ENCODE measurements at places on chromosomes 1 and 21.

DNA sequence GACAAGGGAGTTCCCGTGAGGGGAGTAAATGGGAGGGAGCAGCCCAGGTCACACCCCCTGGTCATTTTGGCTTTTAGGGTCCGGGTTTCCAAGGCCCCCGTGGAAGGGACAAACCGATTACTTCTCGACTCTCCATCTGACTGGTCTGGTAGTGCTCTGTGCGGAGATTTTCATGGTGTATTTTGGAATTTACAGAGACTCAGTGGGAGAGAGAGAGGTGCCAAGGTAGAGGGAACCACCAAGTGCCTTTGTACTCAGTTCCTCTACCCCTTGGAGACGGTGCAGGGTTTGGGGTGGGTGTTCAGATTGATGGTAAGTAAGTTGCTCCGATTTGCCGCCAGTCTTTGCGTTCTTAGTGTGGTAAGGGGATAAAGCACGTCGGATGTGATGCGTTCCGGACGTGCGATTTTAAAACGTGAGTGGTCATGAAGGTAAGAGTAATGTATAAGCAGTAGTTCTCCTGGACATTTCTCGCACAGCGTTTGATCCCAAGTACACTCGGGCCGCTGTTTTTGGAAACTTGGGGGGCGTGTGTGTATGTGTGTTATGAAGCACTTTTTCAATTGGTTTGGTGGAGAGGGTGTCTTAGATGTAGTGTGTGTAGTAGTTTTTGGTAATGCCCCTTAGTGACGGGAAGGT is 682 bp downstream of the SUCO start:
- no peak for DNase-seq

DNA sequence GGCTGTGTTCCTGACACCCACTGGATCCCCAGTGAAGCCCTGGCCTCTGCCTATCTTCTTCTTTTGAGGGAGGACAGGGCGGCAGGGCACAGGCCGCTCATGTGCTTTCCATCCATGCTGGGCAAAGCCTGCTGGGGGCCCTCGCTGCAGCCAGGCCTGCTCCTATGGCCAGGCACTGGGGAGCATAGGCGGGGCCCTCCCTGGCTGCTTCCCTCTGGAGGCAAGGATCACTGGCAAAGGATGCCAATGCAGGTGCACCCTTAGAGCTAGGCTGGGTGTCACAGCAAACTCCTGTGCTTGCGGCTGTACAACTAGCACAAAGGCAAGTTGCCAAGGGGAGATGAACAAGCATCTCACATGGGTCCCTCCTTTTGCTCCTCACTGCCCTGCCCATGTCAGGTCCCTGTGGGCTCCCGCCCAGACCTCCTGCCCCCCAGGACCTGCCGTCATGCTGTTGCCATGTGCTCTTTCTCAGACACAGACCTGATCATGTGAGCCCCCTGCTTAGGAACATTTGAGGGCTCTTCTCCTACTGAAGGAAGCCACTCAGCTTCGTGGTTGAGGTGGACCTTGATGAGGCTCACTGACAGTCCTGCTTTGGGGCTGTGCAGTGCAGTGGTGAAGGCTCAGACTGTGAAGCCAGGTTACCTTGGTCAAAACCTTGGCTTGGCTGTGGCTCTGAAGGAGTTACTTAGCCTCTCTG is 393.6 kb downstream of the PTPRU start:
- peak; percentile 31 for DNase-seq

GRCh38 chr1:111615870-111616715 is 3.5 kb upstream of the RAP1A start:
- DNase-seq = no peak

DNA sequence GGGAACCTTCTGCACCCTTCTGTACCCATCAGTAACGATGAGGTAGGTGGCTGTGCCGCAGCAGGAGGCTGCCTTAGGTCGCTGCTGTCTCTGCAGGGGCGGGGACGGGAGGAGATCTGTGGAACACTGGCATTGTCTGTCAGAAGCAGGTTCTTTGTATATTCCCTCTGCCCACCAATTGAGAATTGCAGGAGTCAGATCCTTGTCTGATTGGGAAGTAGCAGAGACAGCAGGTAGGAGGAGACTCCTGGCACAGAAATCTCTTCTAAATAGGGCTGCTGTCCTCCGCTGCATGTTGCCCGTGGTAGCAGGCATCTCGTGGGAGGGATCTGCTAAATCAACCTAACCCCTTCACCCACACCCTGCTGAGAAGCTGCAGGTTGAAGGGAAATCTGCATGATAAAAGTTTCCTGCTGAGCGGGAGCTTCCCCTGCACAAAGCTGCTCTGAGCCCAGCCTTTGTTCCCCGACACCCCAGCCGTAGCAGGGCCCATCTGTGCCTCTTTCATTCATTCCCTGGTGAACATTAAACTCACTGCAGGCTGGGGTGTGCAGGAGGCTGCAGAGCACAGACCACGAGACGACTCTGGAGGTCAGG is 15.9 kb downstream of the SARS1 start:
- DNase-seq = no peak

GRCh38 chr1:75785320-75785982 is 605 bp upstream of the RABGGTB start:
- no peak for DNase-seq

DNA sequence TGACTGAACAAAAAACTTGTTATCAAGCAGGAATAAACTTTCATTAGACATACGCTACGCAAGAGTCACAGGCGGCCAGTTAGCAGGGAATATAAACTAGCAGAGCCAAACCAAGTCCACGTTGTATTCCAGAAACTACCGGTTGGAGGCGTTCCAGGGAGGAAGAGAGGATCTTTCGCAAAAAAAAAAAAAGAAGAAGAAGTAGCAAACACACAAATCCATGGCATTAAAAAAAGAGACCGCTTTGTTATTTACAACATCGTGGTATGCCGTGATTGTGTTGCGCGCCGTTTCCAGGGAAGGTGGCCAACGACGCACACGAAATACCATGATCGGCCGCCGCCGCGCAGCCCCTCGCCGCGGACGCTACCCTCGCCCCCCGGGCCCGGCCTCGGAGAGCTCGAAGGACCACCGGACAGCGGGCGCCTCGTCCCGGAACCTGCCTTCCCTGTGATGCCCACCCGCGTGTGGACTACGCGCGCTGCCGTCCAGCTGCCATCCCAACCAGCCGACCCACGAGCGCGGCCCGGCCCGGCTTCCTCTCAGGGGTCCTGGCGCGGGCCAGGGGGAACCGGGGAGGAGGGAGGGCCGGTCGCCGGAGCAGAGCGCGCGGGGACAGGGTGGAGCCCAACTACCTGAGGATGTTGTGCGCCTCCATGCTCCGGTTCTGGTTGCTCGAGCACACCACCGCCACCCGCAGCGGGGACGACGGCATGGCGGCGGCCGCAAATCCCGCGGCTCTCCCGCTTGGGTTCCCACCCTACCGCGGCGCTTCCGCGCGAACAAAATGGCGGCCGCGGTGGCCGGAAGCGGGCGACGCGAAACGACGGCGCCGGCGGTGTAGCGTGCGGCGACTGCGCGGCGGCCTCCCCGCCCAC is 581 bp downstream of the SSU72 start:
- DNase-seq = peak; percentile 90

- DNase-seq = no peak
Measured at GRCh38 chr1:55472784-55473183, 257.6 kb upstream of the USP24 start.

- DNase-seq = no peak
Measured at GRCh38 chr21:27719226-27719625, 752.3 kb upstream of the ADAMTS5 start.

DNA sequence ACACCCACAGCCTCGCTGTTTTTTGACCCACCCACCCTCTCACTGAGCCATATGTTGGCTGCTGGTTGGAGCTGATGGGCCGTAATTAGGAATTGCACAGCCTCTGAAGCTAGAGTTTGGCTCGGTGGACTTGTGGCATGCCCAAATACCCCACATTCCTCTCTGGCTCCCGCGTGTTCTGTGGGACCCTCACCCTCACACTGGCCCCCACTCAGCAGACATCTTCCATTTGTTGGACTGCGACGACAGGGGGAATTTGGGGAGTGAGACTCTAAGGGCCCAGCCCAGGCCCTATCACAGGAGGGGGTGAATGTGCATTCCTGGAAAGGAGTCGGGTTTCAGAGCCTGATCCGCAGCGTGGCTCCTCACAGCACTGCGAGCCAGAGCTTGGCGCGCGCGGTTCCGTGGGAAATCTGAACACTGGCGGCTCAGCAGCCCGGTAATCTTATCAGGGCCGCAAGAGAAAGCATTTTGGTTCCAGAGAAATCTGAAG is 5.2 kb downstream of the RCSD1 start:
- DNase-seq = no peak

DNA sequence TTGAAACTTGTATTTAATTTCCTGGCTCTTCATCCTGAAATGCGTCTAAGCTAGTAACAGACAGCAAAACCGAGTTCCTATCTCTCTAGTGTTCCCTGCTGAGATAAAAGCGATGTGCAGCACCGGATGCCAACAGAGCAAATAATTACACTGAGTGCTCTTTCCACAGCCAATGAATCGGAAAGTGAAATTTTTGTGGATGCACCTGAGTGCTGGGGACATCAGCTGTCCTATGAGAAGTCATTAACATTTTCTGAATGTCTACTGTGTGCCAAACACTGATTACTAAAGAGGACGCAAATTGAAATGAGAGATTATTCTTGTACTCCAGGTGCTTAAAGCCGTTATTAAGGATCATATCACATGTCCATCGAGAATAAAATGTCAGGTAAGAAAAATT is 278.0 kb downstream of the RGS7 start:
- DNase-seq = no peak

- no peak for DNase-seq
Measured at GRCh38 chr1:2049718-2050431, at the start of gene PRKCZ. PRKCZ (plus strand) TSS chr1:2050411; CDS start chr1:2050631, 220 bp downstream.

- DNase-seq = no peak
Measured at GRCh38 chr1:43878854-43879253, 54.7 kb upstream of the ARTN start.

GRCh38 chr1:2000850-2001249 is 2.7 kb downstream of the CFAP74 start:
- no peak for DNase-seq

GRCh38 chr1:15816674-15817073 is 9.2 kb upstream of the UQCRHL start:
- DNase-seq = no peak

GRCh38 chr1:240501115-240501514 is 110.8 kb downstream of the GREM2 start:
- DNase-seq = no peak

DNA sequence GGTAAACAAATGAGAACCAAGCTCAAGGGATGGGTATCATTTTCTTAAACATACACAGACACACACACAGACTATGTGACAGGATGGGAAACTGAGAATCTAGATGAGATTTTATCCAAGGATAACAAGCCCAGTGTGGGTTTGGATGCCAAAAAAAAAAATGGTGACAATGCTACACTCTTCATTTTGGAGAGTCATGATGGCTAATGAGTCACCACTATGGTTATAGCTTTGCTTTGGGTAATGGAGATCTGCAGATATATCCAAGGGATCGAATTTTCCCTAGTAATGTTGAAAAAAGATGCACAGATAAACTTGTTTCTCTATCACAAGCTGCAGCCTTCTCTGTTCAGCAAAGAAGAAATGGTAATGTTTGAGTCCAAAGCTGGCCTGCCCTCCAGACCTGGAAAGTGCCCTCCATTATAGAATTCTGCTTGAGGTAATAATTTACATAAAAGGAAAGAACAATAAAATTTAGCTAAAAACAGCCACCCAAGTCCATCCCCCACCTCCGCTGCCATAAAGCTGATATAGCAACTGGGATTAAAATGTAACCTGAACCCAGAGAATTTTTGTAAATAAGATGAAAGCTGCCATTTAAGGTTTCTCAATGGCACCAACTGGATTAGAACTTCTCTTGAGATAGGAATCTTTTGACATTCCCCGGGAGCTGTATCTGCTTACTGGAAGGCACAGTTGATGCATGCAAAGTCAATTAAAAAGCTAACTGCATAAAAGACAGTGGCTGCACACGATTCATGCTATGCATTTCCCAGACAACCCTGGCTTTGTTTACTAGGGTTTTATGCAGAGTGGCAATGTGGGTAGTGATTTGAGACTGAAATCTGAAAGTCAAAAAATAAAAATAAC is 395.2 kb upstream of the LYPLAL1 start:
- no peak for DNase-seq

DNA sequence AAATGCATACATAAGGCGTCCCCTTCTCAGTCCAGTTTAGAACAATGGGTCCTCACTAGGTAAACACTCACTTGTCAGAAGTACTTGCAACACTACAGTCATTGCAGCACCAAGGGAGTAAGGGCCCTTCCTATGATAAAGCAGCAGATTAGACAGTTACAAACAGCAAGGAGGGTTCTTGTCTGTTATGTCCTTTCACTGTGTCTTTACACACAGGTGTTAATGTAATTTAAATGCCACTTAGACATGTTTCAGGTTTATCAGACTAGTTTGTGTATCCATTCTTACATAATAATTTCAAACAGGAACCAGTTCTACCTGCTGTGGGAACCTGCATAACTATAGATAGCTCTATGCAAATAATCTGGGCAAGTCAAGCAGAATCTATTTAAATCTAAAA is 105.6 kb upstream of the USH2A start:
- DNase-seq = no peak

DNA sequence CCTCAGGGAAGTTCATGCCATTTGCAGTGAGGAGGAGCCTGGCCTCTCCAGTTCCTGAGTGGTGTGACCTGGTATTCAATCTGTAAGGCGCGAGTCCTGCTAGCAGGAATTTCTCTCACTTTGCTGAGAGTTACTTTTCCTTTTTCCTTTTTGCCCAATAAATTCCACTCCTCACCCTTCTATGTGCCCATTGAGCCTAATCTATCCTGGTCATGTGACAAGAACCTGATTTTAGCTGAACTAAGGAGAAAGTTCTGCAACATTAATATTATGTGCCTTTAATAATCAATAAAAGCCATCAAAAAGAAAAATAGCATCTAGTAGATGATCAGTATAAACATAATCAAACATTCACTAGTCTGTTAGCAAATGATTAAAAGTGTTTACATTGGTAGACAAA is 136.1 kb upstream of the POGK start:
- no peak for DNase-seq

GRCh38 chr1:230772457-230773395 is 25.5 kb downstream of the CAPN9 start:
- no peak for DNase-seq

- DNase-seq = no peak
Measured at GRCh38 chr1:187933562-187934419, 1105.0 kb downstream of the PLA2G4A start.

- DNase-seq = no peak
Measured at GRCh38 chr1:92240034-92240433, 22.3 kb downstream of the C1orf146 start.

DNA sequence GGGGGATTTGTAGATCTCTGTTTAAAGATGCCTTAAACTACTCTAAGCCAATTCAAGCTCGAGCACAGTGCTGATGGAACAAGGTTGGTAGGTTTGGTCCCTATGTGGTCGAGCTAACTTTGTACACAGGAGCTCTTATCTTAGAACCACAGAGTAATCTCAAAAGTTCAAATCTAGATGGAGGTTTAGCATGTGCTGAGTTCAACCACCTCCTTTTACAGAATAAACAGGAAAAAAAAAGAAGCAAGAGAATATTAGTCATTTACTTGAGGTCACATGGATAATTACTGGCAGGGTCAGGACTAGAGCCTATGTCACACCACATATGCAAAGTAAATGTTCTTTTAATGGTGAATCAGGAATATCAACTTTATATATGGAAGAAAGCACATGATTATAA is 86.2 kb downstream of the DTL start:
- no peak for DNase-seq

- no peak for DNase-seq
Measured at GRCh38 chr1:60553730-60554129, 480.2 kb upstream of the C1orf87 start.
